Effector memory CD4-positive, alpha-beta T cell (primary cell): ENCODE measurements at places on chromosomes 7 and 10.

DNA sequence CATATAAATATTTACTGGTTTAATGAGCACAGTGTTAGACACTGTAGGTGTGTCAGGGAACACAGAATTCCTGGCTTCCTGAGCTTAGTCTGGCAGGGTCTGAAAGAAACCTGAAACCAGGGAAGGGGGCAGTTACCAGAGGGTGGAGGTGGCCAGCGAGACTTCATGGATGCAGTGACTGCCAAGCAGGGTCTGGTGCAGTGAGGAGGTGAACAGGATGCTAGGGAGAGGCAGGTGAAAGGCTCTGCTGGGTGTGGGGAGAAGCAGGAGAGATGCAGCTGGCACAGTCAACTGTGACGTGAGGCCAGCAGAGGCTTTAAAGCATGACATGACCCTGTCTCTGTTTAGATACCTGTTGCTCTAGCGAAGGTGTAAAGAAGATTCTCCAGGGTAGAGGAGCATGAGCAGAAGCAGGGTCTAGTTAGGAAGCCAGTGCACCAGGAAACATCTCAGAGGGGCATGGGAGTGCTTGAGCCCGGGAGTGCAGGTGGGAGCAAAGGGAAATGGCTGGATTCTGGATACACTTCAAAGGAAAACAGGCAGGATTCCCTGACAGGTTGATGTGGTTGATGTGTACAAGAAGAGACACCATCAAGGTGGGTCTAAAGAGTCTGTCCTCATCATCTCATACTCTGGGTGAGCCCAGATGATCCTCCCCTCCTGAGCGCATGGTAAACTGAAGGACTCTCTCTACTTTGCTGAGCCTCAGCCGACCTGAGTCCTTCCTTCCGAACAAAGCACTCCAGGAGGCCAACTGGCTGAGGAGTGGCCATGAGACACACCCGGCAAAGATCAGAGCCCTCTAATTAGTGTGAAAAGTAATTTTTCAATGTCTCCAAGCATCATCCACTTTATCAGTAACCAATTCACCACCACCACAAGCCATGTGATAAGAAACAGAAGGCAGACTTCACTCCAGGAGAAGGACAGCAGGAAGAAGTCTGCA is 186.8 kb downstream of the COBL start:
- DNase-seq, result no peak

DNA sequence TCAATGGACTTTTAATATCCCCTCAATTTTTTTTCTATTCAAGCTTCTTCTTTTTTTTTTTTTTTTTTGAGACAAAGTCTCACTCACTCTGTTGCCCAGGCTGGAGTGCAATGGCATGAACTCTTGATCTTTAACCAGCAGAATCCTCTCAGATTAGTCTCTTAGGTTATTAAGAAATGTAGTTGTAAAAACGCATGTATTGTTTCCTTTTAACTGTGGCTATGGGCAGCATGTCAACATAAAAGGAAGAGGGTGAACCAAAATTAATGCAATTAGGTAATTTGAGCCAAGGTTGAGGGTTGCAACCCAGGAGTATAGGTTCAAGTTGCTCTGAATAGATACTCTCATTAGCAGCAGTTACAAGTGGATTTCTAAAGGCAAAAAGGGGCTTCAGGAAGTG is 4.3 kb upstream of the GSTO1 start:
- DNase-seq, result no peak

GRCh38 chr7:64294701-64295420 is 18.9 kb upstream of the ZNF736 start:
- DNase-seq, result no peak

- DNase-seq, result no peak
Measured at GRCh38 chr10:74194999-74195398, 44.0 kb downstream of the ADK start.

- DNase-seq, result no peak
Measured at GRCh38 chr10:1297566-1298301, 241.5 kb downstream of the WDR37 start.

- no peak for DNase-seq
Measured at GRCh38 chr7:156665101-156665500, 24.5 kb downstream of the RNF32 start.

- DNase-seq, result no peak
Measured at GRCh38 chr10:130812381-130813148, 499.0 kb downstream of the TCERG1L start.

DNA sequence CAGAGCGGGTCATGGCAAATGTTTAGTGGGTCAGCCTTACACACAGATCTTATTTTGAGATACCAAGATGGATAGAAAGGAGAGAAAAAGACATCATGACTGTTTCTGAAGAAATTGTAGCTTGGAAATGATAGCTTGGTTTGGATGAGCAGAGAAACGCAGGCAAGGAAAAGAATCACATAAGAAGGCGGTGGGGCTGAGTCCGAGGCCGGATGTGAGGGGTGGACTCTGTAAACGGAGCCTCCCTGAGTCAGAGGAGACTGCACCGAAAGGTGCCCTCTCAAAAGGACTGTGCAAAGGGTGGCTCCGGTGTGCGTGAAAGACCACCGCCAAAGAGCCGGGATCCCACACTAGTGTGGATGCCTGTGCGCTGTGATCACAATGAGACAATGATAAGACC is 53.7 kb downstream of the ADARB2 start:
- no peak for DNase-seq

DNA sequence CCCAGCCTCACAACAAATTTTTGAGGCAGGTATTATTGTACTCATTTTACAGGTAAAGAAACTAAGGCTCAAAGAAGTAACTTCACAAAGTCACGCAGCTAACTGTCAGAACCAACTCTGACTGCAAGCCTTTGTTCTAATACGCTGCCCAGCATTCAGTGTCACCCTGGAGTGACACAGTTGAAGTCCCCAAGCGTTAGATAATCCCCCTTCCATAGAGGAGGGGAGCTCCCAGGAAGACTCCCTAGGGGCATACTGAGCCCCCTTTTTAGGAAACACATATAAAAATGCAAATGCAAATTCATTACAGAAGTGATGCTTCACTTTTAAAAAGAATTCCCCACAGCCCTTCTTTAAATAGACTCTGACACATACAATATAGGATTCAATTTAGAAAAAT is 101.0 kb upstream of the MACROH2A2 start:
- DNase-seq, result no peak

GRCh38 chr7:38360776-38361175 is 87.3 kb upstream of the TARP start:
- no peak for DNase-seq

DNA sequence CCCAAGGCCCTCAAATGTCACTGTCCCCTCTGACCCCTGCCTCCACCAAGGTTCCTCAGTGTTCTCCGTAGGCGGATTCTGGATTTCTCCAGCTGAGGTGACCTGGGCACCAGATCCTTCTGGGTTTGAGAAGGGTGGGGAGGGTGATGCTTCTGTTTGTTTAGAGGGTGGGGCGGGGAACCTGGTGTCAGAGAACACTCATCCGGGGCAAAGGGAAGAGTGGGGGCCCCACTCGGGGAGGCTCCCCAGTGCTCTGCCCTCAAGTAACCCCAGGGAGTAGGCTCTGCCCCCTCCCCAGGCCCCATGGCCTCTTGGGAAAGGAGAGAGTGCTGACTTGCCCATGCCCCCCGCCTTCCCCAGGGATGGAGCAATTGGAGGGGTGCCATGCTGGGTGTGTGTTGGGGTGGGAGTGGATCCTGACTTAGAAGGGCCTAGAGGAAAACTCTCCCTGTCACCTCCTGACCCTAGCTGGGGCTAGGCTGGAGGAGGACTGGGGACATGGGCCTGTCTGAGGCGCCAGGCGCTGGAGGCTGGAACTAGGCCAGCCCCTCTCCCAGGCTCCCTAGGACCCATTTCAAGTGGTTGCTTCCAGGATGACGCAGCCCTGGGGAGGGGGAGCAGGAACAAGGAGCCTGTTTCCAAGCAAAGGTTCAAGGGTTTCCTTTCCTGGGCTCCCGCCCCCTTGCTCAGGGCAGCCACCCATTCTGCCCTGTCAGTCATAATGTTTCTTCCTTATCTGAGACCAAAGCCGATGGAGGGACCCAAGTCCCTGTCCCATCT is 27.9 kb downstream of the KAZALD1 start:
- DNase-seq, result no peak
